ENCODE measurements at places on chromosomes 7 and 10.

DNA sequence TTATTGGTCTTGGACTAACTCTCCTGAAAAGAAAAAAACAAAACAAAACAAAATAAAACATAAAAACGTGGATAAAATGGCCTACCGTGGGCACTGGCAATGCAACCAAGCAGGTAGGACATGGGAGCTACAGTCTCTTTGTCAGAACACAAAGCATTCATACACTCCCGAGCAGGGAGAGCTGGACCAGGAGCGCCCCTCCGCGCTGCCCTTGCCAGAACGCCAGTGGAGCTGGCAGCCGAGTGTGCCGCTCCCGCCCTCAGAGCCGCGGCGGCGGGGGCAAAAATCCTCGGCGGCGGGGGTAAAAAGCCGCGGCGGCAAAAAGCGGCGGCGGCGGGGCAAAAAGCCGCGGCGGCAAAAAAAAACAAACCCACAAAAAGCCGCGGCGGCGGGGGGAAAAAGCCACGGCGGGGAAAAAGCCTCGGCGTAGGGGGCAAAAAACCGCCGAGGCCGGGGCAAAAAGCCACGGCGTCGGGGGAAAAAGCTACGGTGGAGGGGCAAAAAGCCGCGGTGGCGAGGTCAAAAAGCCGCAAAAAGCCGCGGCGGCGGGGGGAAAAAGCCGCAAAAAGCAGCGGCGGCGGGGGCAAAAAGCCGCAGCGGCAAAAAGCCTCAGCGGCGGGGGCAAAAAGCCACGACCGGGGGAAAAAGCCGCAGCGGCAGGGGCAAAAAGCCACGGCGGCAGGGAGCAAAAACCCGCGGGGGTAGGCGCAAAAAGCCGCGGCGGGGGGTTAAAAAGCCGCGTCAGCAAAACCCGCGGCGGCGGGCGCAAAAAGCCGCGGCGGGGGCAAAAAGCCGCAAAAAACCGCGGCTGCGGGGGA is 418.1 kb downstream of the ZNF716 start:
- no peak for DNase-seq

DNA sequence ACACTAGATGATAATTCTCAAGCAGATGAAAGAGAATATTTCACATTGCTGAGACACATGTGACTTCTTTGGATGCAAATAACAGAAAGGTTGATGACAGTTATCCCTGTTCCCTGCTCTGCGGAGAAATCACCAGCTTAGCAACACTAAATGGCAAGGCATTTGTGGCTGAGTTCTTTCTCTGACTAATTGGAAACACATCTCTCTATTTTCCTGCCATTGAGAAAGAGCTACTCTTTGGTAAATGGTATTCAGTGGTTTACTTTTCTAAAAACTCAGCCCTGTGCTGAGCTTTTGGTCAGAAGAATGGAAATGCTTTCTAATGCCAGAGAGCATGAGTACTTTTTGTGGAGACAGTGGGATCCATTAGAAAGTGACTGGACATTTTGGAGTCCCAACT is 771.4 kb downstream of the LRMDA start:
- no peak for DNase-seq

GRCh38 chr10:107496594-107496993 is 332.1 kb upstream of the SORCS1 start:
- no peak for DNase-seq

DNA sequence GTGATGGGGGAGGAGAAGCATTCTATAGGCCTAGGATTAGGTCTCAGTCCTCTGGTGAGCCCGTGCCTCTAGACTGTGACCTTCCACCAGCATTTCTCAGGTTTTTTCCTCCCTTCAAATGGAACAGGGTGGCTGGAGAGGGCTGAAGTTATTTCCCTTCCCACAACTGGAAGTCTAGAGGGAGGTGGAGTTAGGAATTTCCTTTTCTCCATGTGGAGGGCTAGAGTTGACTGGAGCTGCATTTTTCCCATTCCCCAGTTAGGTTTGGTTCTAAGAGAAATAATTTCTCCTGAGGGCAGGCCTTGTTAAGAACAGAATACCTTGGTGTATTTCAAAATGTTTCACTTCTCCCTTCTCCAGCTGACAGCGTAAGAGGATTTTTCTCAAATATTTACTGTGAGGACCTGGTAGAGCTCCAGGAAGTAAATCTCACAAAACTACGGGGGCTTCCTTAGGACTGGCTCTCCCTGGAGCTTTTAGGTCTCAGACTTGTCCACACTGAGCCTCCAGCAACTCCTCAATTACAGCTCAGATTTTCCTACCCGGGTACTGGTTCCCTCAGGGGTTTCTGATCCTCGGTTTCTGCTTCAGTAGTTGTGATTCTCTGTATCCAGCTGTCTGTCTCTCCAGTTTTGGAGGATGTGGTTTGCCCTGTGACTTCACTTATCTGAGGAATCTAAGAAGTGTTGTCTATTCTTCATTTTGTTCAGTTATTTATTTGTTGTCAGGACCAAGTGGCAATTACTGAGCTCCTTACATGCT is 6.0 kb upstream of the REEP3 start:
- DNase-seq, result no peak

- DNase-seq, result no peak
These were observed 243.0 kb upstream of the GLI3 start for GRCh38 chr7:42479816-42480633.

DNA sequence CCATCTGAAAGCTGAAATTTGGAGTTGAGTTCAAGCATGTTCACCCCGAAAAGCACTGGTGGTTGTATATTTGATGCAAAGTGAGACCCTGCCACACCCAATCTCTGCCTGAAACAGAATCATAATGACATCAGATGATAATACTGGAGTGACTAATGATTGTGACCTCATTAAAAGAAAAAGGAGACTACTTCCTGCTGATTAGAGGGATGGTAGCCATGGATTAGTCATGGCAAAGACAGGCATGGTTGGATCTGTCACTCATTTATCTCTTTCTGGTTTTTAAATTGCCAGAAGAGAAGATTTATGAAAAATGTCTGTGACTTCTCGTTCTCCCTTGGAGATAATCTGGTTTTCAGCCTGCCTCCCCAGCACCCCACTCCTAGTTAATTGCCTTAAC is 101.2 kb downstream of the BAMBI start:
- no peak for DNase-seq

- DNase-seq, result no peak
These were observed 179.5 kb upstream of the LRGUK start for GRCh38 chr7:133947458-133948254.

GRCh38 chr10:4685904-4686643 is 139.9 kb upstream of the AKR1E2 start:
- DNase-seq, result no peak

GRCh38 chr7:150322114-150322832 is 882 bp upstream of the LRRC61 start:
- DNase-seq, result no peak
